ENCODE measurements at places on chromosomes 5 and 9.

GRCh38 chr9:68780720-68781119 lies 75.7 kb downstream of the PIP5K1B start:
- no peak for DNase-seq

DNA sequence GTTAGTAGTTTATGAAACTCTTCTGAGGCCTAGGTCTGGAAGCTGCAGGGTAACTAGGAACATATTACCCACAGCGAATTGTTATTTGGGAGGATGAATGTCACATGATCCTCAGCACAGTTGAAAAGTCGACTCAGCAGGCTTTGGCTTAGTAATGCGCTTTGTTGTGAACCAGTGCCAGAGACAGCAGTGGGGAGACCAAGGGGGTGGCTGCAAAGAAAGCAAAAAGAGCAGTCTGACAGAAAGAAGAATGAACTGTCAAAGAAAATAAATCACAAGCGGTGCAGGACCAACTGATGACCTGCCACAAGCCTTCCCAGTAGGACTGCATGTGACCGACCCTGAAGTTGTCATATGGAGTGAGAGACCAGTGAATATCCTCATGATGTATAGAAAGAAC lies 170.0 kb downstream of the CCDC171 start:
- no peak for DNase-seq

GRCh38 chr9:22045423-22045822 lies 36.3 kb upstream of the CDKN2B start:
- no peak for DNase-seq

- DNase-seq = no peak
These were observed 58.6 kb upstream of the PHYKPL start for GRCh38 chr5:178291161-178291561.

- DNase-seq = no peak
These were observed 13.6 kb upstream of the ERMP1 start for GRCh38 chr9:5846501-5846921.

- DNase-seq = no peak
These were observed 203.2 kb upstream of the IRX1 start for GRCh38 chr5:3392306-3392939.

- no peak for DNase-seq
These were observed 34.9 kb upstream of the PPP3R2 start for GRCh38 chr9:101629636-101630035.

DNA sequence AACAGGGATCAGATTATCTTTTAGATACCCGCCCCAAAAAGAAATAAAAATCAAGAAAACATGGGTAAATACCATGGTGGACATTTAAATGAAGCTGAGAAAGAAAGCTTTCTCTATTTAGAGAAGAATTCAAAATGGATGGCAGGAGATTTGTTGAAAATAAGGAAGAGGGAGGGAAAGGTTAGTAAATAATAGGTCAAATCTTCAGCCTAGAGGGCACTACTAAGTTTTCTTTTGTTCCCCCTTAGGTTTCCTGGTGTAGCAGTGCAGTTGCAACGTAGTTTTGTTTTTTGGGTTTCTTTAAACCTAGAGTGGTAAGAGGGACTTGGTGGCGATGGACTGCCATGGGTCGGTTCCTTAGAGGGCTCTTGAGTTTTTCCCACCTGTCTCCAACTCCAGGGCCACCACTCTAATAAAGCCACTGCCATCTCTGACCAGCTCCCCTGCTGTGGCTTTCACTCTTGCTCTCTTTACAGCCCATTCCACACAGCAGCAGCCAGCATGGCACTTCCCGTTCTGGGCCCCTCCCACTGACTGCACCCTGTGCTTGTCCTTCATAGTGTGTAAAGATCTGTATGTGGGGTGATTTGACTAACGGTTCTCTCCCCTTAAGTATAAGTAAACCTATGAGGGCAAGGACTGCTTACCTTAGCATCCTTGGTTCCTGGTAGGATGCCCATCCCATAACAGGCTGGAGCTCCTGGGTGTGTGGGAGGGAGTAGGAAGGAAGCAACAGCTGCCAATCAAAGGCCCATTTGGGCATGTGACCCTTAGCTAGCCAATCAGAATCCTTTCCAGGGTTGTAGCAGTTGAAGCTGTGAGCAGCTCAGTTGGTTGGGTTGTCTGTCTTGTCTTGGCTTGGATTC lies 118.3 kb downstream of the SLC1A3 start:
- no peak for DNase-seq

DNA sequence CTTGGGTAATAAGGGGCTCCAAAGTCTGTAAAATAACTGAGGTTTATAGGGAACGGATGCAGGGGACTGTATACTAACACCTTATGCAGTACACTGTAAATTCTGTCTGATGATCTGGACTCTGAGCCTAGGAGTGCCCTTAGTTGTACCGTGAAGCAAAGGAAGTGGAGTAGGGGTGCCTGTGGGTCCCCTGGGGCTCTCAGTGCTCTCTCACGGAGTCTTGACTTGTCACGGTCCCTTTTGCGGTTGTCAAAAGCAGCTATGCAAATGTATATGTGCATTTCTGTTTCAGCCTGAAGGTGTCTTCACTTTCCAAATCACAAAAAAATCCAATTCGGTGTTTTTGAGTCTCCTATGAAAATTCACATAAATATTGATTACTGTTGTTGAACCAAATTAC lies 17.8 kb downstream of the DMRT1 start:
- no peak for DNase-seq

GRCh38 chr9:133161547-133161950 lies 2.2 kb downstream of the GBGT1 start:
- no peak for DNase-seq

- no peak for DNase-seq
These were observed 32.0 kb downstream of the EHMT1 start for GRCh38 chr9:137650779-137651178.

- DNase-seq = no peak
These were observed 406.4 kb downstream of the HTR1A start for GRCh38 chr5:63555874-63556273.

GRCh38 chr9:88810826-88811225 lies 180.4 kb upstream of the S1PR3 start:
- DNase-seq = no peak

DNA sequence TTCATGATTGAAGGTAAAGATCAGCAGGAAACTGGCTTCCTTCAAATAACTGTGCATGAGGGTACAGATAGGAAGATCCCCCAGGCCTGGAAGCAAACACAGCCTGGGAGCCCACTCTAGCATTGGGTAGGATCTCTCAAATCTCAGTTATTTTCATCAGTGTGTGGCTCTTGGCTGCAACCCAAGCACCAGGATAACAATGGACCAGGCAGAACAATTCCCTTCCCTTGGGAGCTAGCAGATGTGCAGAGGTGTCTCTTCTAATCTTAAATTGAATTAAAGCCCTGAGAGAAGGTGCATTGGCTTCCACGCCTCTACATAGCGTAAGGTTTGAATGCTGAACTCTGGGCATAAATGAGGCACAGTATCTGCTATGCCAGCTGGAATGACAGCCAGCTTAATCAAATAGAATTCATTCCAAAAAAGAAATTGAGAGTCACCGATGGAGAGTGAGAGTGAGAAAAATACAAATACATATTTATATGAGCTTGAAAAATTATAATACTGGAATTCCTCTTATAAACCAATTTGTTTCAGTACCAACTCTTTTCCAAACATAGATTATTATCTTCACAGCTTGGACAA lies 957.3 kb downstream of the CDH12 start:
- DNase-seq = no peak

DNA sequence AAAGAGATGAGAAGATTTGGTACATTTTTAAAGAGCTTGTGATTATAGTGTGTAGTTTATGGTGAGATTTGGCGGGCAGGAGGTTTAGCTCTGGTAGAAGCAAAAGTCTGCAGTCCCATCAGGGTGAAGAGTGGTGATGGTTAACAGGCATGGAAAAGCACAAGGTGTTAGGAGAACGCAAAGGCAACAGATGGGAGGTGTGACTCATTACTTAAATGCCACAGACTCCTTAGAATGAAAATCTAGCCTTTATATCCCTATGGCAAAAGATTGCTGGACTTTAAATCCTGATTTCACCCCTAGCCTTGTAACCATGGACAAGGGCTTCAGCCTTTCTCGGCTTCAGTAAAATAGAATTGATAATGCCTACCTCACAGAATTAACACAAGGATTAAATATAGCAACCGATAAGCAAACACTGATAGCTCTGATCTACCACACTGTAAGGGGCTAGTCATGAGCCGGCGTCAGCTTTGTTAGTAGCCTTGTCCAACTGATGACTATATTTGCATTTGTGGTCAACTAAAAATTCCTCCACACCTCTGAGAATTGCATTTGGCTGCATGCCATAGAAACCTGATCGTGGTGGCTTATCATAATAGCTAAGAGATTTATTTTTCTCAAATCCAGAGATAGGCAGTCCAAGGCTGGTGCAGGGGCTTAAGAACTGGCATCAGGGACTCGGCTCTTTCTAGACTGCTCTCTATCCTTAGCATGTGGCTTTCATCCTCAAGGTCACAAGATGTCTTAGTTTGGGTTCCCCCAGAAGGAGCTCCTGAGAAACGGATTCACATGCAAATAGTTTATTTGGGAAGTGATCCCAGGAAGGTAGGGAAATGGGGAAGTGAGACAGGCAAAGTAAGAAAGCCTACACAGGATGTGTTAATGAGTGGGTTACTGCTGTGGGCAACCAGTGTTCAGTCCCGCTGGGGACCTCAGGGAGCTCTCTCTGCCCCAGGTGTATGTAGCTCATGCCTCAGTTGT lies 19.6 kb downstream of the MFAP3 start:
- no peak for DNase-seq

- DNase-seq = no peak
These were observed 80.6 kb downstream of the FEM1C start for GRCh38 chr5:115463983-115464382.

- DNase-seq = no peak
These were observed 54.7 kb downstream of the COL23A1 start for GRCh38 chr5:178535299-178536175.

GRCh38 chr5:66440202-66440680 lies 156.0 kb upstream of the MAST4 start:
- DNase-seq = no peak

DNA sequence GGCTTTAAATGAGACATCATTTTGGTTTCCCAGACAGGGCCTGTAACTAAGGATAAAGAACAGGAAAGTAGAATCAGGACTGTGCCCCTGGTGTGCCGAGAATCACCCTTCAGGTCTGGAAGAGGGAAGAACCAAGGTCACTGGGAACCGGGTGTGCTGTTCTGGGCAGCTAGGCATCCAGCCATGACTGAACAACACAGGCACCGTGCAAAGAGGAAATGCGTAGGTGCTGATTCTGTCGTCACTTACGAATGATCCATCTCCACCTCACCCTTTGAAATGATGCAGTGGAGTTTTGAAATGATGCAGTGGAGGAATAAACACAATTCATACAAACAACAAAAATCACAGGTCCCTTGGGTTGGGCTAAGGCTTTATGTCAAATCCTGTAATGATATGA lies 64.4 kb downstream of the MAP1B start:
- DNase-seq = no peak

DNA sequence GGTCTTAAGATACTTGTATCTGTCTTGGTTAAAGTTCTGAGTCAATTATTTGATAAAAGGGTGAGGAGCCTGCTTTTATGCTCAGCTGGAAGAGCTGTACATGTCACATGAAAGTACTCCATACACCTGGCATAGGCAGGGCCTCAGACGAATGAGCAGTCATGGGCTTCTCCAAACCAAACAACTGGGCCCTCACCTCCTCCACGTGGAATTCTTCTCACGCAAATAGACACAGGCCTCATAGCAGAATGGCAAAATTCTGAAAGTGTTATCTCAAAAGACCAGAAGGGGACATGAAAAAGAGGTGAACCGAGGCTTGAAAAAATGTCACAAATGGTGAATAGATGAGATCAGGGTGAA lies 48.6 kb downstream of the FAM240B start:
- DNase-seq = no peak

GRCh38 chr5:133475986-133476385 lies 136.4 kb downstream of the FSTL4 start:
- no peak for DNase-seq

DNA sequence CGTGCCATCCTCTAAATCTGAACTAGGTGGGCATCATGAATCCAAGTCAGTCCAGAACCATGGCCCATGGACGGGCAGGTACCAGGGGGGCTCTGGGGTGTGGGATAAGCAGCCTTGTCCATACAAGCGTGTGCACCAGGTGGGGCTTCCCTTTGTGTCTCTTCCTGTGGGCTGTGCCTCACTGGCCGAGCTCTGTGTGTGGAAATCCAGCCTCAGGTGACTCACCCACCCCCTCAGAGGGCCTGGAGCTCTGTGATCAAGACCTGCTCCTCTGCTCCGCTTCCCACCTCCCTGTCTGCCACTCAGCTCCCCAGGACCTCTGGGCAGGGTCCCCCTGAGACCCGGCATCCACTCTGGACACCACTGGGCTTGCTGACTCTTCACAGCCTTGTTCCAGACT lies 33.0 kb downstream of the GADD45G start:
- DNase-seq = no peak

DNA sequence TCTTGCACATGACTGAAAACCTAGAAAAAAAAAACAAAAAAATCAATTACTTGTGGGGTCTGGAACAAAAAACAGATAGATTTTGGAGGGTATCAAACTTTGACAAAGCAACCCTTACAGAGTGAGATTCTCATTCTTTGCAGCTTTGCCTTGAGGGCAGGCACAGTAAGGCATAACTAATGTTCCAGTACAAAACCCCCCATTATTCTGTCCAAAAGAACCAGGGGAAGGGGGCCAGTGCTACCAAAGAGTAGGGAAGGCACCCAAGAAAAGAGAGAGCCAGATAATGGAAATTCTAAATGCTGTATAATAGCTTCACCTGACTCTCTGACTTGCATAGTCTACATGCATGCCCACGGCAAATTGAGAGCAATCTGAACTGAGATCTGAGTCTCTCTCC lies 12.9 kb downstream of the POLK start:
- DNase-seq = no peak

DNA sequence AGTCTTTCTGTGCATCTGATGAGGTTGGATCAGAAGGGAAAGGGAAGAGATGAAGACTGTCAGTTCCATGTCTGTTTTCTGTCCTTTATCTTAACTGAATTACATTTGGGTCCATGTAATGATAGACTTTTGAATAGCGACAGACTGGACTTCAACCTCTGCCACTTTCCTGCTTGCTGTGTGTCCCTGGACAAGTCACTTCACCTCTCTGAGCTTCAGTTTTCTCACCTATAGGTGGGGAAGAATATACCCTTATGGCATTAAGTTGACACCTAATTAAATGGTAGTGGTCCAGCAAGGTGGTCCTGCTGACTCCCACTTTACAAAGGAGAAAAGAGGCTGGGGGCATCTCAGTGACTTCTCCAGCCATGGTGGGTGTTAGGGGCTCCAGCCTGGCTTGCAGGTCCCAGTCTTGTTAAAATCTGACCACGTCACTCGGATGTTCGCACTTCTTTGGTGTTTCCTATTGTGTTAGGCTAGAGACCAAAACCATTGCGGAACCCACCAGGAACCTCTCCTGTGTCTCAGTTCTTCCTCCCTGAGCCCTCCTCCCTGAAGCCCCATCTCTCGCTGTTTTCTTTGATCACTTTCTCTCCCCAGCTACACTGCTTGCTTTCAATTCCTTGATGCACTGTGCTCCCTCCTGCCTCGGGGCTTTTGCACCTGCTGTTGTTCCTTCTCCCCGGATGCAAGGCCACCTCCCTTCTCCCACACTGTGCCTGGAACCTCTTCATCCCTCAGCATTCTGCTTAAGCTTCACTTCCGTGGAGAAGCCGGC lies 256.5 kb downstream of the NSG2 start:
- DNase-seq = no peak

Data from NCI-H1436 (cell line).